ENCODE measurements at places on chromosomes 2 and 18. TPM values are rescaled to one million over a fixed set of nuclear protein-coding genes. Genes with fewer than 3 reads are reported as not detected.

DNA sequence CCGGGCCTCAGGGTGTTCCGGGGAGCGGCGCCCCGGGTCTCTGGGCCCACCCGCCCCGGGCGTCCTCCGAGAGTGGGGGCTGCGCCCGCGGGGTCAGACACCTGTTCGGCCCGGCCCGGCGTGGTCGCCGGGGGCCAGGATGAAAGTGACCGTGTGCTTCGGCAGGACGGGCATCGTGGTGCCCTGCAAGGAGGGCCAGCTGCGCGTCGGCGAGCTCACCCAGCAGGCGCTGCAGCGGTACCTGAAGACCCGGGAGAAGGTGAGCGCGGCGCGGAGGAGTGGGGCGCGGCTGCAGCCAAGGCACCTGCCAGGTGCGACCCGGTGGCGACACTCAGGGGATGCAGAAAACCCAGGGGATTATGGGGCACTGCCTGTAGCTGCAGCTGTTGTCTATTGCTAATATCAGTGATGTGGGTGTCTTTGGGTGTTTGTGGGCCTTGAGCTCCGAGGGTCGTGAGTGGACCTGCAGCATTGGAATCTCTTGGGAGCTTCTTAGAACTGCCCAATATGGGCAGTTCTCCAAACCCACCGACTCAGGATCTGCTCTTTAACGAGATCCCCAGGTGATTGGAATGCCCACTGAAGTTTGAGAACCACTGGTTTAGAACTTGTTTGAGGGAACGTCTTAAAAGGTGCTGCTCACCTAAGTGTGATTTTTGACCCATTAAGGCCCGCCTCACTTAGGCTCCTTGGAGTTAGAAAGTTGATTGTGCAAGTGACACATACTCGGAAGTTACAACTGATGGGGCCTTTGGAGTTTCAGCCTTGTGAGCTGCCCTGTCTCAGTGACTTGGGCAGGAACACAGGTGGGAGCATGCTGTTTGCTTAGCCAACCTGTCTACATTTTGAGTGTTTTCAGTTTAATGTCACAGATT lies 823 bp downstream of the PARD3B start:
- peak; percentile 72 for DNase-seq

GRCh38 chr18:63363951-63364350 lies 3.1 kb downstream of the KDSR start:
- no peak for DNase-seq

The GPR17 gene
- total RNA-seq: 0.51 TPM

The ARHGAP25 gene
- 3.1 TPM for total RNA-seq

DNA sequence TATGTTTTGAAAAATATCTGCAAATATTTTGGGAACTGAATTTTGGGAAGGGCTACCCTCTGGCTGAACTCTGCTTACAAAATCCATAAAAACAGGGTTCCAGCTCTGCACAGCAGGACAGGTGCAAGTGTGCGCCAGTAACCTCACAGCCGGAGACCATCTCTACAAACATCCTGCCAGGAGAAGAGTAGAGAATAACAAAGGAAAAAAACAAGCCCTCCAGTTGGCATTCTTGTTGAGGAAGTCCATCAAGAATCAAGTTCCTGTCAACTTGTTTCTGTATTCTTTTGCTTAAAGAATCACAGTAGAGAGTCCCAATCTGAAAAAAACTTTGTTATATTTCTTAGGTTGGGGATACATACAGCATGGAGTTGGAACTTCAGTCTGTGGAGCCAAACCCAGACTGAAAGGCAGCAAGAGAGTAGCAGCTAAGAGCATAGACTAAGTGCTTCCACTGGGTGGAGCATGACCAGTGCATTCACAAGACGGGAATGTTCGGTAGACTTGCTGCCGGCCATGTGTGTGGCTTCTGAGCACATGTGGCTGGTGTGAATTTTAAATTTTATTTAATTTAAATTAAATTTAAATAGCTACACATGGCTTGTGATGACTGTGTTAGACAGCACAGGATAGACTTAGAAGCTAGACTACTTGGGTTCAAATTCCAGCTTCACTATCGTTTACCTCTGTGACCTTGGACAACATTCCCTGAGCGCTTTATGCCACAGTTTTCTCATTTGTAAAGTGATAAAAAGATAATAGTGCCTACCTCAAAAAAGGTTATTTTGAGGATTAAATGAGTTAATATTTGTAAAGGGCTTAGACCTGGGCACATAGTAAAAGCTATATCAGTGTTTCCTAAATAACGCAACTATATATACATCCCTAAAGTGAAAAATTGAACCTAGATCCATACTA lies 41.9 kb downstream of the SPTBN1 start:
- no peak for DNase-seq

GRCh38 chr2:8855010-8855409 lies 17.6 kb upstream of the KIDINS220 start:
- no peak for DNase-seq

The DSG4 gene
- total RNA-seq: 0.24 TPM

The ACSL3 gene
- total RNA-seq: 77.2 TPM

GRCh38 chr2:16160281-16161084 lies 220.1 kb downstream of the MYCN start:
- DNase-seq: no peak

GRCh38 chr2:207810200-207810788 lies 40.6 kb upstream of the FZD5 start:
- DNase-seq: no peak

The CDH20 gene
- not detected for total RNA-seq

The ZNF892 gene
- total RNA-seq: 5.6 TPM

The PAX3 gene
- total RNA-seq: not detected

DNA sequence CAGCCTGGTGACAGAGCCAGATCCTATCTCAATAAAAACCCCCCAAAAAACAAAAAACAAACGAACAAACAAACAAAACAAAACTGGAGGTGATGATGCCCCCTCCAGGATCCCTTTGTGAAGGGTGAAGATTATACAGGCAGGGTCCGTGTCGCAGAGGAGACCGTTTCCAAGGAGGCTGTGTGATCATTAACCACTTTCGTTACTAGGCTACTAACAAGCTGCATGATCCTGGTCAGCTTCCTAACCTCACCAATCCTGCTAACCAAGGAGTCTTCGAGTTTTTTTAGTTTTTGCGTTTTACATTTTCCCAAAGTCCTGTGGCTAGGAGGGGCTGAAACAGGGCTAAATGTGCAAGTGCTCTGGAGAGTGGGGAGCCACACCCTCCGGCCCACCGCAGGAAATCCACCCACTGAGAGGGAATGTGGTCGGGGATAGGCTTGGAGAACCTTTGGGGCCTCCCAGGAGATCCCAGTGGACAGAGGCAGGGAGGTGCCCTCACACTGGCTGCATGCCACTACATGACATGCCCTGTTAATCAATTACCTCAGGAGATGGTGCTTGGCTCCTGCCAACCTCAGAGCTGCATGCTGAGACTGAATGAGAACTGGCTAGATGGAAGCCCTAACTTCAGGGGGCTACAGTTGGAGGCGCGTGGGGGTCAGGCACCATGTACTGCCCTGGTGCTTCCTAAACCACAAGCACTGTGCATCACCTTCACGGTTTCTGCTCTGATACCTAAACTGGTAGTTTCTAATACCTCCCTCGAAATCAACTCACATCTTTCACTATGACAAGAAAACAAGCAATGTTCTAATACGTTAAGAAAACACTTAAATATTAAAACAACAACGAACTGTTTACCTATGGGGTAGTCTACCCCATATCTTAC lies 67.5 kb upstream of the RGPD5 start:
- DNase-seq: peak; percentile 59

DNA sequence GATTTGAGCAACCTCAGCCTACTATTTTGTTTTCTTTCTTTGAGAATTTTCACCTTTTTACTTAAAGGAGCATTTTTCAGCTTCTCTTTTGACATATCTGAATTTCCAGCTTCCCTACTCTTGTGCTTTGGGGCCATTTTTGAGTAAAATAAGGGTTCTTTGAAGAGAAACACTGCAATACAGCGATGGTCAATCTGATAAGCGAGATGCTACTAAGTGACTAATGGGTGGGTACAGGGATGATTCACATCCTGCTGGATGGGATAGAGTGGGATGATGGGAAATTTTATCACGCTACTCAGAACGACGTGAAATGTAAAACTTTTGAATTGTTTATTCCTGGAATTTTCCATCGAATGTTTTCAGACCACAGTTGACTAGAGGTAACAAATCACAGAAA lies 211.5 kb downstream of the TMEM247 start:
- DNase-seq: no peak

The EDAR gene
- total RNA-seq: 0.25 TPM

DNA sequence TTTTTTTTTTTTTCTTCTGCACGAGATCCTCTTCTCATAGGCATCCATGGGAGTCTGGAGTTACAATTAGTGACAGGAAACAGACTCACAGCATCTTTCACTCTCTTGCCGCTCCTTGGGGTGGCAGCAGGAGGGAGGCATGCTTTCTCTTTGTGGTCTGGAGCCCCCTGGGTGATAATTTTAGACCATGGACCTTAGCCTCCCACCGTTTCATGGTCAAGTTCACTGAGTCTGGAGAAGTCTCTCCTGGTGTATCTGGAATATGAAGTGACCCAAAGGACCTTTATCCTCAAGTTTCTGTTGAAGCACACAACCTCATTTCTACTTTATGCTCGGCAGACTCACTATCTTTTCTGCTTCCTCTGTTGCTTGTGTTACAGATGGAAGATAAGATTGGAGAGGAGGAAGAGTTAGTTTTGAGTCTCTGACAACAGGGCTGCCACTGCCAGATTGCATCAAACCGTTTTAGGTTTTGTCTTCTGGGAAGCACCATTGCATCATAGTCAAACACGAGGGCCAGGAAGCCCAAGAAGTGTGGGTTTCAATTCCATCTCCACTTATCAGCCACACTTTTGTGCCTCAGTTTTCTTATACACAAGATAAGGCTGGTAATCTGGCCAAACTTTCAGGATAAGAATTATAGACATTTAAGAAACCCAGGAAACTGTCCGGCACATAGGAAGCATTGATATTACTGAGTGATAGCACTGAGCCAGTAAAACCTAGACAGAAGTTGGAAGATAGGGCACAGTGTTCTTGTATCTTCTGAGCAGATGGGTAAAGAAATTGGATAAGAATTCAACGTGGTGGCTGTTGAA lies 62.3 kb downstream of the ADCYAP1 start:
- DNase-seq: no peak

GRCh38 chr2:127014630-127015029 lies 92.3 kb downstream of the BIN1 start:
- DNase-seq: no peak

Data from mucosa of descending colon (tissue), 3 donors.